ENCODE measurements at places on chromosomes 3 and 15.

DNA sequence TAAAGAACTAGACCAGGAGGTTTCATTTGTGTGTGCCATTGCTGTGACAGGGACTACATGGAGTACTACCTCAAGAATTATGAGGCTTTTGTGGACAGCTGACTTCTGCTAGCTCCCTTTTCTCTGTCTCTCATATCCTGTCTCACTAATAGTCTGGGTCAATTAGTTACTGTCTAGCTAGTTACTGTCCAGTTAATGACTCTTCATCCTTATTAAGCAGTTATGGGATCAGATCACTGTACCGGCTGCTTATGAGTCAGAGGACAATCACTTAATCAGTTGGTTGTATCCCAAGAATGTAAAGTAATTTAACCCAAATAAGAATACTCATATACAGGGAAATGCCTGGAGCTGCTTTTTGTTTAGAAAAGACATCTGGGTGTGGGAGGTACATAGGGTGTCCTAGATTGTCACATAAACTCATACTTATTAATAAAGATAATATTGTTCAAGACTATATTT lies 158.0 kb downstream of the CDIN1 start:
- no peak for DNase-seq

DNA sequence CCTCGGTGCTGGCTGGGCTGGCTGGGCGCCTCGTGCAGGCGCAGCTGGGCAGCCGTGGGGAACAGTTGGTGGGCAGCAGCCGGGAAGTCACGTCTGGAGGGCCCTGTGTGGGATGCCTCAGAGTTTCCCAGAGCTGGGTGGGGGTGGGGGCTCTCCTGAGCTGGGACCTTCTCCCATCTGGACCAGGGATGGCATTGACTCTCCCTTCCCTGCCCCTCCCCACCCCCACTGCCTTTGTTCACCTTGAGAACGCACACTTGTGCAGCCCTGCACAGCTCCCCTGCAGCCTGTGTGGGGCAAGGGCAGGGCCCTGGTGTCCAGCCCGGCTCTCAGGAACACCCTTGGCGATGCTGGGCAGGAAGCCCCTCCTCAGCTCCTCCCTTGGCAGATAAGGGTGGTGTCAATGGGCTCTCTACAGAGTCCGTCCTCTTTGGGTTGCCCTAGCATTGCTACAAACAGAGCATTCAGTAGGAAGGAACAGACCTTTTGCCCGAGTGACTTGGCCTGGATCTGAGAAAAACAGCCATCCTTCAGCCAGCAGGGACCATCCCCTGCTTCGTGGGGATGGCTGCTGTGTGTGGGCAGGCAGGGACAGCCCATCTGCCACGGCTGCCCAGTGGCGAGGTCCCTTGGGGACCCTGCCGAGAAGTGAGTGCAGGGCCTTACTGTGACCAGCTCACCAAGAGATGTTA lies 25.5 kb upstream of the KLF13 start:
- DNase-seq, result peak; percentile 80

DNA sequence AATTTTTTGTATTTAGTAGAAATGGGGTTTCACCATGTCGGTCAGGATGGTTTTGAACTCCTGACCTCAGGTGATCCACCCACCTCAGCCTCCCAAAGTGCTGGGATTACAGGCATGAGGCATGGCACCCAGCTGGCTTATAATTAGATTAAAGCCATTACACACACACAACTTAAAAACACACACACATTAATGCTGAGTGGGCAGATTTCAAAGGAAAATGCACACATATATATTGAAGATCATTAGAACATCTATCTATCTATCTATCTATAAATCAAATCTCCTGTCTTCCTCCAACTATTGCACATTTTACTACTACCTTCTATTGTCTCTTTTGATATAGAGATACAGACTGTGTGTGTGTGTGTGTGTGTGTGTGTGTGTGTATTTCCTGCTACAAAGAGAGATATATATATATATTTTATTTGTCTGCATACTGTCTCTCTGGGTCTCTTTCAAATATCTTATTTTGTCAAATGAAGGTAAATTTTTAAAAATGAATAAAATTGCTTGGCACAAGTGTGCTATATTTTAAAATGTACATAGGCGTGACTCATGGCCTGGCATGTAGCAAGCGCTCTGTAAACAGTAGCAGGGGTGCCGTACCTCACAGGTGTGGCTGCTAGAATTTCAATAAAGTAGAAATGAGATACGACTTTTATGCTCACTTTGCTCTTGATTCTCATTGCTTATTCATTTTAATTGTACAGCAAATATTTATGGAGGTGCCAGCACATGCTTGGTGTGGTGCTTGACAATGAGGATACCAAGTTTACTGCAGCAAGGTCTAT lies 655.8 kb downstream of the AGBL1 start:
- DNase-seq, result no peak

DNA sequence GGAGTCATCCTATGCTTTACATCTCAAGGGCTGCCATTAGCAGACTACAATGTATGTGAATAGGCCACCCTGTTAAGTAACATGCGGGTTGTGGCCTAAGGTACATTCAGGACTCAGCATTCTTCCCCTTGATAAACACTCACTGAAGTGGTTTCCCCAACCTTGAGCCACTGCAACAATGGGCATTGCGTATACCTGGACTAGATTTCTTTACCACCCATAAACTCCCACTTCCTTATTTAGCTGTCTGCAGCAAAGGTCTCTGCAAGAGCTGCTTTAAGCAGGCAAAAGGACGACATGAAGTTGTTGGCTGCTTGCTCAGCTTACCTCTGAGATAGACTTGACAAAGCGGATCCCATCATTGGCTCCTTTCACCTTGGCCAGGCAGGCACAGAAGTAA lies 16.2 kb downstream of the FYCO1 start:
- no peak for DNase-seq

DNA sequence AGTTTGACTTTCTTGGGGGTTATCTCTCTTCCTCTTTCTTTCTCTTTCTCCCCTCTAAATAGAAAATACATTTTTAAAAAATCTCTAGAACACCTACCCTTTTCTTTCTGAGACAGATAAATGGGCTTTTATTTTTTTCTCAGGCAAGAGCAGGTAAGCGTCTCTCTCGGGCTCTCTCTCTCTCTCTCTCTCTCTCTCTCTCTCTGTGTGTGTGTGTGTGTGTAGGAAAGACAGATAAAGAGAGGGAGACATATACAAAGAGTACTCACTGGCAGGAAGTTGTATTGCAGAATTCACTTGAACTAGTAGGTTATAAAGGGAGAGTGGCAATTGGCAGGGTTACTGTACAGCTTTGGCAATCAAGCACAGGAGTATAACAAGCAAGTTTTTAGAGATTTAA lies 118.1 kb upstream of the LSAMP start:
- no peak for DNase-seq
